ENCODE measurements at places on chromosomes 4 and X.

- DNase-seq: no peak
These were observed 8.4 kb downstream of the CORIN start for GRCh38 chr4:47829438-47829837.

GRCh38 chrX:50978920-50979682, 68.6 kb downstream of the BMP15 start:
- DNase-seq: no peak

DNA sequence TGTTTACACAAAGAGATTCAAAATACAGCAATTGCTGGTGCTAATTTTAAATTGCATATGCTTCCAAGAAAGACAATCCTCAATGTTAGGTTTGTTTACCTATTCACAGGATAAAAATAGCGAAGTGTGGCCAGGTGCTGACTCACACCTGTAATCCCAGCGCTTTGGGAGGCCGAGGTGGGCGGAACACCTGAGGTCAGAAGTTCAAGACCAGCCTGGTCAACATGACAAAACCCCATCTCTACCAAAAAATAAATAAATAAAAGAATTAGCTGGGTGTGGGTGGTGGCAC, 77.7 kb downstream of the OPHN1 start:
- no peak for DNase-seq

- no peak for DNase-seq
These were observed 33.0 kb downstream of the CCNG2 start for GRCh38 chr4:77190053-77190452.

- DNase-seq: no peak
These were observed 75.7 kb upstream of the RAP2C start for GRCh38 chrX:132294776-132295495.

- DNase-seq: no peak
These were observed 14.5 kb downstream of the TBCK start for GRCh38 chr4:106301393-106302061.

GRCh38 chr4:149914119-149915115, 98.8 kb upstream of the IQCM start:
- no peak for DNase-seq

DNA sequence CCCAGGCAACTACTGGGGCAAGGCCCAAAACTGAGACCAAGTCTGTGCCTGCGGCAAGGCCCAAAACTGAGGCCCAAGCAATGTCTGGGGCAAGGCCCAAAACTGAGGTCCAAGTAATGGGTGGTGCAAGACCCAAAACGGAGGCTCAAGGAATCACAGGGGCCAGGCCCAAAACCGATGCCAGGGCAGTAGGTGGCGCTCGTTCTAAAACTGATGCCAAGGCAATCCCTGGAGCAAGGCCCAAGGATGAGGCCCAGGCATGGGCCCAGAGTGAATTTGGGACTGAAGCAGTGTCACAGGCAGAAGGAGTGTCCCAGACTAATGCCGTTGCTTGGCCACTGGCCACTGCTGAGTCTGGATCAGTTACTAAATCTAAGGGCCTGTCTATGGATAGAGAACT, 2.7 kb downstream of the GPRASP2 start:
- no peak for DNase-seq

DNA sequence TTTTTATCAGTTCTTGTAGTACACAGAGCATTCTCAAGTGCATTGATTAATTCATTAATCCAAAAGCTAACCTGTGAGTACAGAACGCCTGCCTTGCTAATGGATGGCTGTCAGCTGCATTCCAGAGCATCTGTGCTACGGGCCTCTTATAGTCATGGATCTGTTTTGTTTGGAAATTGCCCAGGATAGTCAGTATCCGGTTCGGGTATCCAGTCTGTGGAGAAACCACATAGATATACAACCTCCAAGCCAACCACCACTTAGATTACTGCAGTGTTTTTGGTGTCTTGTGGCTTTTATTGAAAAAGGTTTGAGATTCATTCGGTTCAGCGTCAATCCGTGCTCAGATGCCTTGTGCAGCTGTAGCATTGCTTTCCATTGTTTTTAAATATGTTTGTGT, 4.0 kb downstream of the LAP3 start:
- no peak for DNase-seq

- DNase-seq: peak; percentile 16
These were observed 797 bp downstream of the TXLNG start for GRCh38 chrX:16786791-16787735.

GRCh38 chr4:38482696-38483095, 181.3 kb upstream of the KLF3 start:
- no peak for DNase-seq

DNA sequence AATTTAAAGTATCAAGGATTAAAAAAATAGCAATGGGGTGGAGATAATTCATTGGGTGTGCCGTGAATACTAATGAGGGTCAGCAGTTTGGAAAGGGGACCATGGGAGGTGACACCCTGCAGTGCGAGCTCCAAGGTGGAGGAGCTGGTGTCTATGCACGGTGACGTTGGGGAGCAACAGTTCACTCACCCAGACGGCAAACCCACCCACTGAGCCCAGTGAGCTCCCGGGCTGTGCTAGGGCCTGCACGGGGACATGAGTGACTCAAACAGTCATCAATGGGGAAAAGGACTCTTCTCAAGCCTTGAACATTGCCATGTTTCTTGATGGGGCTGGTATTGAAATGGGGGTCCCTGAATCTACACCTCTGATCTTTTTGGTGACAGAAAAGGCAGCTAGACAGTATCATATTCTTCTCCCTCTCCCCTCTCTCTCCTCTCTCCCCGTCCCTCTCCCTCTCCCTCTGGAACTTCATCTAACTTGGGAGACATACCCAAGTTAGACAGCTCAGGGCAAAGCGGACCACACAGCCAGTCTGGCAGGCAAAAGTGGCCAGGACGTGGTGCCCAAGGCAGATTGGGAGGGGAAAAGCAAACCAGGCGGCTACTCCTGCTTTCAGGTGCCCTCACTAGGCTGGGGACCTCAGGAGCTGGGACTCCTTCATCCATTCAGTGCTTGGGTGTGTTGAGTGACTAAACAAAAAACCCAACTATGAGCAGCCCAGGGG, 26.3 kb upstream of the PPP2R2C start:
- no peak for DNase-seq

GRCh38 chr4:174859904-174860303, 30.9 kb upstream of the GLRA3 start:
- no peak for DNase-seq

- DNase-seq: peak; percentile 52
These were observed 9.4 kb upstream of the MMAA start for GRCh38 chr4:145609481-145610427.

DNA sequence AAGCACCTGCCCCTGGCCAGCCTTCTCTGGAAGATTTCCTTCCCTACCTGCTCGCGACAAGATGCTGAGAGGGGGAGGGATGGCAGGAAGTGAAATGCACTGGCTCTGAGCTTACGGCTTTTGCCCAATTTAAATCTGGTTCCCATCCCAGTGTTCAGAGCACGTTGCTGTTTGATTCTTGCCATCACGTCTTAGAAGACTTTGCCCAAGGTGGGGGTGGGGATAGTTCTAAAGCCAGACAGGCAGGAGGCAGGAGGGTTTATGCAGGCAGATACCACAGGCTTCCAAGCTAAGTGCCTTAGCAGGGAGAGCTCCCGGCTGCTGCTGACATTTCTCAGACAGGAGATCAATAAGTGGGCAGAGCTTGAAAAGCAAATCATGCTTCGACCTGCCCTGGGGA, 393.9 kb downstream of the MID1IP1 start:
- DNase-seq: no peak

- DNase-seq: no peak
These were observed 17.7 kb upstream of the SLC7A11 start for GRCh38 chr4:138259824-138260223.

DNA sequence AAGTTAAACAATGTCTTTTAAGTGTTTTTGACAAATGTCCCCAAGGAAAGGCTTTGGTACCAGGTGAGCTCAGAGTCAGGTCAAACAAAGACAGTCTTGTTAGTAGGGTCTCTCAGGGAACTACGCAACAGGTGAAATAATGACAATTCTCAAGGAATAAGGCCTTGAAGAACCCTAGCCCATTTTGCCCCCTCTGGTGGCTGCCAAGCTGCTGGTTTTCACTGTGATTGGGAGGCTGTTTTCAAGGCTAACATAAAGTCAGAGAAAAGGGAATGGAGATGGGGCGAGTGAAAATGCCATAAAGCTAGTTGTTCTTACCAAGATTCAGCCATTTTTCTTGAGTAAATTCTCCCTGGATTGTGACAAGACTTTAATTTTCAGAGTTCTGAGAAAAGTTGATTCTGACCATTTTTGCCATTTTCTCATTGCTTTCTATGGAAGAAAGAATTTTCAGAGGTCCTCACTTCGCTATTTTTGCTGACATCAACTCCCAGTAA, 58.7 kb downstream of the RWDD4 start:
- DNase-seq: no peak

- DNase-seq: no peak
These were observed 173.1 kb upstream of the KLF3 start for GRCh38 chr4:38490753-38491446.

- DNase-seq: no peak
These were observed 84.7 kb downstream of the CENPC start for GRCh38 chr4:67460574-67460973.

GRCh38 chr4:94304365-94304971, 38.2 kb downstream of the HPGDS start:
- DNase-seq: no peak

DNA sequence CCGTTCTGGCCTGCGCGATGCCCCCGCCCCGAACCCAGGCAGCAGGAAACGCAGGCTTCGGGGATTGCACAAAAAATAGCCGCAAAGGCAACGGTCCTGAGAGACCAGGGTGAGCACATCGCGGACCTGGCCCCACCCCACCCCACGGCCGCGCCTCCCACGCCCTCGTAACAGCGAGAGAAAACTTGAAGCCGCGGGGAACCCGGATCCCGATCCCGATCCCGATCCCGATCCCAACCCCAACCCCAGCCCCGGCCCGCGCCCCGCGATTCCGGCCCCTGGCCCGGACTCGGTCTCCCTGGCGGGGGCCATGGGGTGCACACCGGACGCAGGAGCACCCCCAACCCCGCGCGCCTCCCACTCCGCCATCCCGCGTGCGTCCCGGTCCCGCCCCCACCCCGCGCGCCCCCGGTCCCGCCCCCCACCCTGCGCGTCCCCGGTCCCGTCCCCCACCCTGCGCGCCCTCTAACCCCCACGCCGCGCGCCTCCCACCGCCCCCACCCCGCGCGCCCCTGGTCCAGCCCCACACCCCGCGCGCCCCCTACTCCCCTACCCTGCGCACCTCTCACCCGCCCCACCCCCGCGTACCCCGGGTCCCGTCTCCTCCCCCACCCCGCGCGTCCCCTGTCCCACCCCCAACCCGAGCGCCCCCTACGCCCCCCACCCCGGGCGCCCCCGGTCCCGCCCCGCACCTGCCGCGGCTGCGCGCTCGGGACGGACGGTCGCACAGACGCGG, 29.0 kb downstream of the NOP14 start:
- DNase-seq: peak; percentile 64

GRCh38 chr4:181213551-181213950, 1029.7 kb upstream of the TENM3 start:
- no peak for DNase-seq

DNA sequence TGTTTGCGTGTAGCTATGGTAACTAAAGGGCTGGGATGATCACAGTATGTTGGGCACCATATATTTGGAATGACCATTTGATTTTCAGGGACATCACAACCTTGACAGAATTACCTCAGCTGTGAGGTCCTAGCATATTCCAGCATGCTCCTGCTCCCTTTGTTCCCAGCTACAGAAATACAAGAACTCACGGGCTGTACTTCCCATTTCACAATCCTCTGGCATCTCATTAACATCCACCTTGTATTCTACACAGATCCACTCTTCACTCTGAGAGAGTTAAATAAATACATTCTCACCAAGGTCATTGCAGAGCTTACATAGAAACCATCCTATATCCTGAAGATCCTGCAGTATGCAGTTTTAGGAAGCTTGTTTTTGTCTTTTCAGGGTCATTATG, 169.7 kb downstream of the FRMPD4 start:
- no peak for DNase-seq

GRCh38 chr4:14919785-14920184, 82.5 kb upstream of the CPEB2 start:
- DNase-seq: no peak

GRCh38 chrX:133550665-133551485, 135.6 kb upstream of the GPC4 start:
- DNase-seq: no peak

GRCh38 chrX:15737190-15737958, 696 bp upstream of the CA5B start:
- no peak for DNase-seq

GRCh38 chr4:90174621-90175023, 47.4 kb downstream of the CCSER1 start:
- DNase-seq: no peak

- no peak for DNase-seq
These were observed 38.8 kb upstream of the STIM2 start for GRCh38 chr4:26821677-26822503.

DNA sequence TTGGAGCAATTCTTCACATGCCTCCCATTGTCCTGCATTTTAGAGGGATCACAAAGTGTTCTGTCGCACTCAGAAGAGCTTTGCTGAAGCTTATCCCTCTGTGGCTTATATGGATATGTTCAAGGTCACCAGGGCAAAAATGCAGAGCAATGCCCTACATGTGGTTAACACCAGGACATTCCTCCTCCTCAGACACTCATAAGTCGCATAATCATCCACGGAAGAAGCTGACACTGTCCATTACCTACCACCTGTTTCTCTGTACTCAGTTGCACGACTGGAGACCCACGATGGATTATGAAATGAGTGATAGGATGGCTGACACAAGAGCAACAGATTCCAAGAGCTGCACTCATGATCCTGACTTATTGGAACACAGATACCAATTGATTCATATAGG, 68.7 kb upstream of the PRDX4 start:
- DNase-seq: no peak

- no peak for DNase-seq
These were observed 13.2 kb upstream of the FAM3A start for GRCh38 chrX:154529206-154529612.

GRCh38 chrX:155997436-155997835, at the start of gene IL9R:
IL9R (plus strand) TSS chrX:155997696; CDS start chrX:155997760, 64 bp downstream.
- no peak for DNase-seq

DNA sequence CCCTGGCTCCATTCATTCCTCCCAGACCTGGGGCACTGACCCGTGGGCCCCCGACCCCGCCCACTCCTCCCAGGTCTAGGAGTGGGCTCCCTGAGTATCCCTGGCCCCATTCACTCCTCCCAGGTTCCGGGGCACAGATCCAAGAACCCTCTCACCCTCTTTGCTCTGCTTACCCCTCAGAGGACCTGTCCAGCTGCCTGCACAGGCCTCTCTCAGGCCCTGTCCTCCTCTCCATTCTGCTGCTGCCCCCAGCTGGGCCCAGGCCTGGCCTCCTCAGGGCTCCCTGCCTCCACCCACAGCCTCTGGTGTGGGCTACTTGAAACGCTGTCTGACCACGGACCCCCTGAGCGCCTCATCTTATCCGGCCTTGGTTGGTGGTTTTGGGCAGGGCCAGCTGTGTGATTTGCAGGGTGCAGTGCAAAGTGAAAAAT, 217.7 kb upstream of the PSAPL1 start:
- no peak for DNase-seq

- no peak for DNase-seq
These were observed 435.6 kb downstream of the TMA16 start for GRCh38 chr4:163930086-163930485.

GRCh38 chr4:3074846-3075651, 568 bp downstream of the HTT start:
- peak; percentile 50 for DNase-seq
